ENCODE measurements at places on chromosomes 6 and 20. TPM values are rescaled to one million over a fixed set of nuclear protein-coding genes. Genes with fewer than 3 reads are reported as not detected.

FOXQ1 gene
- total RNA-seq = not detected

RBM24 gene
- total RNA-seq = not detected

B3GALT4 gene
- 25.2 TPM for total RNA-seq

HLA-DQA1 gene
- total RNA-seq = 41.1 TPM

ARFGEF2 gene
- total RNA-seq = 20.7 TPM

GHRH gene
- not detected for total RNA-seq

SNX5 gene
- 250 TPM for total RNA-seq

ELOVL2 gene
- not detected for total RNA-seq

POLR3F gene
- 10.1 TPM for total RNA-seq

EBF4 gene
- 2.7 TPM for total RNA-seq

BPIFB1 gene
- not detected for total RNA-seq

HLA-DRB5 gene
- 12.7 TPM for total RNA-seq

SLC22A2 gene
- total RNA-seq = not detected

RCAN2 gene
- total RNA-seq = 3.1 TPM

LGSN gene
- total RNA-seq = 0.15 TPM

XKR7 gene
- not detected for total RNA-seq

AFG1L gene
- total RNA-seq = 4.5 TPM

DNA sequence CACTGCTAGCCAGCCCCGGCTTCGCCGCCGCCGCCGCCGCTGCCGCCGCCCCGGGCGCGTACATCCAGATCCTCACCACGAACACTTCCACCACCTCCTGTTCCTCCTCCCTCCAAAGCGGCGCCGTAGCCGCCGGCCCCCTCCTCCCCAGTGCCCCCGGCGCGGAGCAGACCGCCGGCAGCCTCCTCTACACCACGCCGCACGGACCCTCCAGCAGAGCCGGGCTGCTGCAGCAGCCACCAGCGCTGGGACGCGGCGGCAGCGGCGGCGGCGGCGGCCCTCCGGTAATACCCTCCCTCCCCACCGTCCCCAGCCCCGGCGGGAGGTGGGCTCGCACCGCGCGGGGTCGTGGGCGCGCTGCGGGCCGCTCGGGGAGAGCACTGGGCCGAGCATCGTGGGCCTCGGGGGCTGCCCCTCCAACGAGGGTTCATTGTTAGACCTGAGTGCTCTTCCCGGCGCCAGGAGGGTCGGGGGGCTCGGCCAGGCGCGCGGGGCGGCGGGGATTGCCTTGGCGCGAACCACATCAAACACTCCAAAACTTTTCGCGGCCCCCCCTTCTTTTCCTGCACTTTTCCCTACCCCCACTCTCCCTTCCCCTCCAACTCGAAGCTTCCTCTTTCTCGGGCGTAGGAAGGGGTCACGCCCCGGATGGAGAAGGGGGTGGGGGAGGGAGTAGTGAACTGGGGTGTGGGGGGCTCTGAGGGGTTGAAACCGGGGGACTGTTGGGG lies 827 bp downstream of the E2F3 start:
- DNase-seq = peak; percentile 48

DNA sequence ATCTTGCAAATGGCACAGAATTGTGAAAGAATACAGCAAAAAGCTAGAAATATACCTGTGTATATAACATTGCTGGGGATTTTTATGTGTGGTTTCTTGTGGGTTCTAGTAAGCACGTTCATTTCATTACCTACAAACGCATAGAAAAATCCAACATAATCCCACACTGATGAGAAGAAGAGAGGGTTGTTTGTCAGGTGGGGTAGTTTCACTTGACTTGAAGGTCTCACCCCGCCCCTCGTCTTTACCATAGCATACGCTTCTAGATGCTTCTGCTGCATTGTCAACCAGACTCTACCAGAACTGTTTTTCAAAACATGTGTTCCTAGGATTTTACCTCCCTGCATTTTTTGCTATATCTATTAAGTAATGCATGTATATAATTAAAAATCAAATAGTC lies 284.1 kb upstream of the TAB2 start:
- DNase-seq = no peak

GRCh38 chr6:31661262-31662123 lies 915 bp upstream of the C6orf47 start:
- no peak for DNase-seq

DNA sequence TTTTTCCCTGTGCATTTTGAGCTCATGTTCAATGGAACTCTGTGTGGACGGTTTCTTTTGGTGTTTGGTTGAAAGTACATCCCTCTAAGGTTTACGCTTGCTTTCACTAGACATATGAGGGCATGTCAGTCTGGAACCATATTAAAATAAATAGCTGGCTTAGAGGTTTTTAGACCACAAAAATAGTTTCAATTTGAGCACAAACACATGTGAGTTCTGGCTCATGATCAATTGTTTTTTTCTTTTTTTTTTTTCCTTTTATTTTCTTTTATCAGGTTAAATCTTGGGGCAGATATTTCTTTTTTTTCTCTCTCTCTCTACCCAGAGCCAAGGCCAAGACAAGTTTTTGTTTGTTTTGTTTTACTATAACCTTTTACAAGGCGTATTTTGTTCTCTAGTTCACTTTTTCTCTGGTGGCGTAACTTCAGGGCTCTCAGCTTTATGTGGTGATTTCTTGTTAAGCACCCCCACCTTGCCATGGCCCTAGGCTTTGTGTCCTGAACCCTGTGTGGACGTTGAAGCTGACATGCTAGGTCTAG lies 92.9 kb downstream of the SHLD1 start:
- DNase-seq = no peak

GRCh38 chr20:35893942-35894341 lies 60.4 kb downstream of the SCAND1 start:
- DNase-seq = peak; percentile 21

- DNase-seq = no peak
Measured at GRCh38 chr6:60991427-60992028, 1294.5 kb downstream of the KHDRBS2 start.

DNA sequence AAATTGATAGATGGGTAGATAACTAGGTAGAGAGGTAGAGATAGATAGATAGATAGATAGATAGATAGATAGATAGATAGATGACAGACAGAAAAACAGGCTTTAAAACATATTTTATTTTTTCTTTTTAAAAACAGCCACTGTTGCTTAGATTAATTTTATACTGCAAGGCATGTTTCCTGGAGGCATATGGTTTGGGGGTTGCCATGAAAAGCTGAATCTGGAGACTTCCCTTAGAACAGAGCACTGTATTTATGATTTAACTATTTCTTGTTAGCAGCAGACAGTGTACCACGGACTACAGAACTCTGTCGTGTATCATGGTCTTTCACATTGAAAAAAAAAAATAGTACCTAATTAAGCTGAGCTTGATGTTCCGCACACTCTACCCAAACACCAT lies 38.8 kb downstream of the METTL24 start:
- no peak for DNase-seq

- DNase-seq = peak; percentile 63
Measured at GRCh38 chr6:116461932-116462885, 1.0 kb downstream of the CALHM6 start.

- DNase-seq = no peak
Measured at GRCh38 chr20:10876558-10876957, 202.8 kb upstream of the JAG1 start.

GRCh38 chr6:35208419-35208818 lies 5.3 kb upstream of the SCUBE3 start:
- DNase-seq = no peak

DNA sequence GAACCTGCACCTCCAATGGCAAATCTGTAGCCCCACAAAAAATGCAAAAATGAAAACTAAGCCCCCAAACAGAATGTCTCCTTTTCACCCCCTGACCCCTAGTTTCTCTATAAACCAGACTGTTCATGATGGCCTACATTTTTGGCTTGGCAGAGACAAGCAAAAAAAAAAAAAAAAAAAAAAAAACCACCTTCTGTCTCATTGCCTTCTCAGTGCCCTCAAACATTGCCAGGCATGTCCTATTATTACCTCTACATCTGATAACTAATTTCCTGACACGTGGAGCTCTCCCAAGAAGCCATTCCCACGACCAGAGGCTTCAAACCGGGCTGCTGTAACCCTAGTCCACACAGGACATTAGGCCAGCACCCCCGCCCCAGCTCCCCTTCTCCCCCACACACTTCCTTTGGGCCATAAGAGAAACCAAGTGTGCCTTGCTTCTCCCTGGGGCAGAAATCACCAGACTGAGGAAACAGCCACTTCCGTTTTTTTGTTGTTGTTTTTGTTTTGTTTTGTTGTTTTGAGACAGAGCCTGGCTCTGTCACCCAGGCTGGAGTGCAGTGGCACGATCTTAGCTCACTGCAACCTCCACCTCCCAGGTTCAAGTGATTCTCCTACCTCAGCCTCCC lies 65.4 kb downstream of the GPR6 start:
- no peak for DNase-seq

GRCh38 chr6:163599136-163599535 lies 184.6 kb downstream of the QKI start:
- no peak for DNase-seq

GRCh38 chr6:150412221-150412620 lies 43.4 kb downstream of the IYD start:
- no peak for DNase-seq

DNA sequence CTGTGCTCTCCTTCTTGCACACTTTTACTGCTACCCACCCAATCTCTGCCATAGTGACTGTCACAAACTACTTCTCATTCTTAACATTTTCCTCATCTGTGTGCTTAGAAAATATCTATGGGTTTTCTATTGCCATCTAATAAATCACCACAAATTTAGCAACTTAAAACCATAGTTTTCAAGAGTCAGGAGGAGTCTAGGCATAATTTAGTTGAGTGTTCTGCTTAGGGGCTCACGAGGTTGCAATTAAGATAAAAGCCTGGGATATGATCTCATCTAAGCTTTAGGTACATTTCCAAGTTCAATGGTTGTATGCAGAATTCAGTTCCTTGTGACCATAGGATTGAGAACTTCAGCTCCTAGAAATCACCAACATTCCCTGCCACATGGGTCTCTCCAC lies 98.8 kb downstream of the CLVS2 start:
- no peak for DNase-seq

DNA sequence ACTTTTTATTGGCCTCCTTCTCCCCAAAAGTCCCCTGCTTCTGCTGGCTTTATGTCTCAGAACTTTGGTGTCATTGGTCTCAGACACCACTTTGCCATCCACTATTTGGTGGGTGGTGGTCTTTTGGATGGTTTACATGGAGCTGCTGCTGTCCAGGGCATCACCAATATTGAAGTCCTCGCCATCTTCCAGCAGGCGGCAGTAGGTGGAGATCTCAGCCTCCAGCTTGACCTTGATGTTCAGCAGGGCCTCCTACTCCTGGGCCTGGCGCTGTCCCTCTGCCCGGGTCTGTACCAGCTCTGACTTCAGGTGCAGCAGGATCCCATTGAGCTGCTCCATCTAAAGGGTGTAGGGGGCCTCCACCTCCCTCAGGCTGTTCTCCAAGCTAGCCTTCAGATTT lies 148.4 kb upstream of the FOXA2 start:
- no peak for DNase-seq

DNA sequence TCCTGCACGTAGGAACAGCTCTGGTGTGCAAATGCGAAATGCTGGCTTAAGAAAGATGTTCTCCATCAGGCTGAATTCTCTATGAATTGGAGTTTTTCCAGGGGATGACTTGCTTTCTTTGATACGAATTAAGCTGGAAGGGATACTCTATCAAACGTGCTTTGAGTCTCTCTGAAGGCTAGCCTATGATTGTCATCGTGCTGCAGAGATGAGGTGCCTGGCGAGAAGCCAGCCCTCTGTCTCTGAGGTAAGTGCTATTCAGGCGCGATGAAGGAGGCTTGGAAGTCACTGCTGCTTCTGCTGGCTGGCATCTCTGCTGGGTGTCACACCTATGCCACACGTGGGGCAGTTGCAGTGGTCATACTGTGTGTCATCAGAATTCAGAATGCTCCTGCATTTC lies 223.7 kb downstream of the TAF4 start:
- no peak for DNase-seq

DNA sequence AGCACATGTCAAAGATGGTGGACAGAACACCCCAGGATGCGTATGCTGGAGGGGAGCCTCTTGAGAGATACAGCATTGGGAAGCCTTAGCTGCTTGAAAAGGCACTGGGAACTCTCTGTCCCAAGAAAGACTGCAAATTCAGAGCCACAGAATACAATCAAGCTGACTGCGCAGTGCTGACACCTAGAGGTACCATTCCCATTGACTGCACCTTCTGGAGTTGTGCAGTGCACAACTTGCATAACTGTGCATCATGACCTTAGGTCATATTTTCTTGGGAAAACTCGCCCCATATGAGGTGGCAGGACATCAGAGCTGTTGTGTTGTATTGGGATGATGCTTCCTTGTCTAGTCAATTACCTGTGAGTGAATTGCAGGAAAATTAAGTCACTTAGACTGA lies 646.5 kb upstream of the NOX3 start:
- no peak for DNase-seq

- no peak for DNase-seq
Measured at GRCh38 chr6:109807881-109808280, 116.8 kb downstream of the FIG4 start.

DNA sequence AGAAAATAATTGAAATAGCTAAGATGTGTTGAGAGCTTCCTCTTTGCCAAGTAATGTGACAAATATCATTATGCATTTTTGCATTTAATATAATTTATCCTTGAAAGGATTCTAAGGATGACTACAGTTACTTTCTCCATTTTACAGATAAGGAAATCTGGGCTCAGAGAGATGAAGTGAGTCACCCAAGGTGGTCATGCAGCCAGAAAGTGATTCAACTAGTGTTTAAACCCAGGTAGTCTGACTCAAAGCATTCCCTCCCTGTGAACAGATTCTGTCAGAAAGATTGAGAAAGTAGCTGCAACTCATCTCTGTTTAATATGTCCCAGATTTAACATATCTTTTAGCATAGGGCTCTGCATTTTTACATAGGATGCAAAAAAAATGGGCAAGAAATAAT lies 28.1 kb downstream of the NRSN1 start:
- no peak for DNase-seq

DNA sequence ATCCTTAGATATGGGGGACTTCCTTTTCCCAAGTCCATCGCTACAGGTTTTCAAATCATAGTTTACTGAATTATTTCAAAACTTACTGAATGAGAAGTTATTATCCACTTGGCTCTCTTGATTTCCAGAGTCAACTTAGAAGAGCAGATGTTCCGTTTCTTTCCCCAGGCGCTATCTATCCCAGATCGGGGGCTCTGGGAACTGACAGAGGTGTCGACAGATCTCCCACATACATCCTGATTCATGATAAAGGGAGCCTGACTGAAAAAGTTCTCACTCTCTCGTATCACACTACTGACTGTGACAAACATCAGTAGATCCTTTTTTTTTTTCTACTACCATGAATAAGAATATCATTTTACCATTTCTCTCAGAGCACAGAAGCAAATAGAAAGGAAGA lies 654.8 kb downstream of the RNF144B start:
- DNase-seq = no peak

DNA sequence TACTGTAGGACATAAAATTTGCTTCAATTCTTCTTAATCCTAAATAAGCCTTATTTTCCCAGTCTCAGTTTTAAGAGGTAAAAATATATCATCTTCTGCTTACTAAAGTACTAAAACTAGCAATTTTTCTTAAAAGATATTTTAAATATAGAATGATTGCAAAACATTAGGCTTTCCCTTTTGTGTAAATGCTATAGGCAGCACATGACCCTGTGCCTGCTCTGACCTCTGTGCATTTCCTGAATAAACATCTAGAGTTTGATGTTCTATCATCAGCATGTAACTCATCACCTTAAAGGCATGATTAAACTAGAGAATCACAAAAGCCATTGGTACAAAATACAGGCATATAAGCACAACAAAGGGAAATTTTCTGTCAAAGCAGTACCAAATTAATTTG lies 422.7 kb downstream of the TFAP2B start:
- DNase-seq = no peak

GRCh38 chr20:57060407-57061050 lies 205.9 kb downstream of the BMP7 start:
- DNase-seq = no peak
